ENCODE measurements at places on chromosomes 1 and 21.

GRCh38 chr1:245292553-245292952 lies 137.8 kb downstream of the KIF26B start:
- no peak for DNase-seq

- no peak for DNase-seq
Observed at GRCh38 chr1:155179112-155180031, 5.7 kb downstream of the TRIM46 start.

- no peak for DNase-seq
Observed at GRCh38 chr1:159084867-159085266, 8.3 kb upstream of the AIM2 start.

DNA sequence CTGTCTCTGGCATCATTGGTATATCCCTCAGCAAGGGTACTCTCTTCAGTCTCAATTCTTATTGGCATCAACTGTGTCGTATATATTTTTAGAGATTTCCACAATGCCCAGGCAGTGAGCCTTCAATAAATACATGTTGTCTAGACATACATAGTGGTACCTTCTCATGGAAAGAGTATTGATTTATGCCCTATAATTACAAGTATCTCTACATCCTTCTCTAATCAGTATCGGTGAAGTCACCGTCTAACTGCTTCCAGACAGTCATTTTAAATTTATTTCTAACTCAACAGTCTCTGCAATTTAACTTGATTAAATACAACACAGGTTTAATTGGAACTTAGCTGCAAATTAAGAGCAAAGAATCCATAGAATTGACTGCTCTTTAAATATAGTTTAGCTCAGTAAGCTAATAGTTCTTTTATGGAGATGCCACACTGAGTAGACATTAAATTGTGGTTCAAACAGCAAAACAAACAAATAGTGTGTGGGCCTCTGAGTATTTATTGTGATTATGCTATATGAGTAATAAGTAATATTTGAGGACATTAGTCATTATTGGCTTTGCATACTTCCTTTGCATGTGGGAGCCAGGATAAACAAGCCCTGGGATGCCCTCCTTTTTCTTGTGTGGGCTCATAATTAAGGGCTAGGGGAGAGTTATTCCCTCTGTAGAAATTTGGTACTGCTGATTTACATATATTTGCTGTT lies 126.9 kb upstream of the DUSP10 start:
- no peak for DNase-seq

GRCh38 chr1:214934045-214934444 lies 148.5 kb upstream of the KCNK2 start:
- DNase-seq = no peak

DNA sequence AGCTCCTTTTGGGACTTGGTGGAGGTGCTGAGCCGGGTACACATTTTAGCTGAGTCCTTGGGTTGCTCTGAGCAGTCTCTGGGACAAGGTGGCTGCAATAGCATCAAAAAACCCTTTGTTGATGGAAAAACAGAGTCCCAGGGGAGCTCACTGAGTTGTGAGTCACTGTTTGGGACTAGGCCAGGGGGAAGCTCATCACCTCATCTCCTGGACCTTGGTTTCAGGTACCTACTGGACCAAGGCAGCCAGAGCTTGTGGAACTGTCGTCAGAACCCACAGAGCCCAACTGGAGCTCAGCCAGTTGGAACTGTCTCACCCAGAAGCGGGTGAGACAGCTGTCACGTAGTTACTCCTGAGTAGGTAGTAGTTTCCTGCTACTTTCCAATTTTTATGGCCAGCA lies 146.7 kb downstream of the HLX start:
- no peak for DNase-seq

GRCh38 chr1:59195151-59195550 lies 101.7 kb upstream of the FGGY start:
- no peak for DNase-seq

DNA sequence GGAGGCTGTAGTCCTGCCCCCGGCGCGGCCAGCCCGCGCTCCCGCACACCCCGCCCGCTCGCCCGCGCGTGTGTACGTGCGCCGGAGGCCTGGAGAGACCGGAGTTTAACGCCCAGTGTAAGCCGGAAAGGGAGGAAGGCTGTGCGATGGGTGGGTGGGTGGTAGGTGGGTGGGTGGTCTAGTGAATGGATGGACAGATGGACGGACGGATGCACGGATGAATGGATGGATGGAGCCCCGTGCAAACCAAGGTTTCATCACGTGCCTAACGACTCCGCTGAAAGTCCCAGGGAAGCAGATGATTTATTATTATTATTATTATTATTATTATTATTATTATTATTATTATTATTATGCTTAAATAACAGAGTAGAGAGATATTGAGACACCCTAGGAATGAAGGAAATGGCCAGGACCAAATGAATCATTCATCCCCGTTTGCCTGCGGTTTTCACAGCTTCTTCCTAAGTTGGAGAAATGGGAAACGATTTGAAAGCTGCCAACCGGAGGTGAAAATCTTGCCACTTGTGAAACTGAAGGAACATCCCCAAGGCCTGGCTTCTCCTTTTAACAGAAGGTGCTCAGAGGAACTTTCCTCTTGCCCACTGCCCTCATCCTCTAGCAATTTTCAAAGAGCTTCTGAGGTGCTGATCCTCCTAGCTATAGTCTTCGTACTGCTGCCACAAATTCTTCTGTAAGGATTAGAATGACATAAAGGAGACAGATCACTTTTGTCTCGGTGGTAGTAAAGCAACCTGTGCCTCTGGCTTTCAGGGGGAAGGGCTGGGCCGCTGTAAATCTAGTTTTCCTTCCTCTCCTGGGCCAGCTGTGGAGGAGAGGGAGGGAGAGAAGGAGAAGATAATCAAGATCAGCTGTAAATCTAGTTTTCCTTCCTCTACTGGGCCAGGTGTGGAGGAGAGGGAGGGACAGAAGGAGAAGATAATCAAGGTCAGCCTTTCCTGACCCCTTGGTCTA lies 648 bp upstream of the RGS7 start:
- DNase-seq = no peak

Data from KG1 (cell line).